Stimulated activated CD4-positive, alpha-beta T cell treated with anti-CD3 and anti-CD28 coated beads, Interleukin-1b, Interleukin-23, amount 100 ng/mL, for 1 hour (primary cell): ENCODE measurements at places on chromosomes 3 and 15.

DNA sequence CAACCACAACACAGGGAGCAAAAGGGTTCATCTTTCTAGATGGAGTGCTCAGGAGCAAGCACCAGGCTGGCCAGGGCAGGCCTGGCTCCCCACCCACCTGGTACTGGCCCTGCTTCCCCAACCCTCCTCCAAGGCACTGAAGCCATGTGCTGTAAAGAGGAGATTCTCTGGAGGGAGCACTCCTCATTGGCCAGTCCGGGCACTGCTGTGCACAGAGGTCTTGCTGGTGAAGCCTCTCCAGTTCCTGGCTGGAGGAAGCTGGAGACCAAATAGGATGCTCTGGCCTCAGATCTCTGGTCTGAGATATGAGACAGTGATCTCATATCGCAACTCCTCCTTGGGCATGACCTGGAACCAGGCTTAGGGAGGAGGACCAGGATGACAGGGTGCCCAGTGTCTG lies 7.7 kb upstream of the SEMA3F start:
- no peak for DNase-seq

- no peak for DNase-seq
Measured at GRCh38 chr15:73116164-73116563, 63.9 kb downstream of the NEO1 start.

DNA sequence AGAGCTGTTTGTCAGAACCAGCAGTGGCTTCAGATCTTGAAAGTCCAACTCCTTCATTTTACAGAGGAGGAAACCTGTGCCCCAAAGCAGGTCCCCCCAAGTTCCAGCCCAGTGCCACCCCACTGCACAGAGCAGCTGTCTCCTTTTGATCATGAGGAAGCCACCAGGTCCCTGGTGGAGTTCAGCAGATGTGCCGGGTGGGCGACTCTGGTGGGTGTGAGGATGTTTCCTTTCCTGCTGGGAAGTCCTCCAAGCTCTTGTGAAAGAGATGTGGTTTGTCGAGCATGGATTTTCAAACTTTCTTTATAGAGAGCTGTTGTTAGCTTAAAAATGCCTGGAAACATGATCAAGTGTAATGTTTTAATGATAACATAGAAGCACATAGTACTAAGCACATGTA lies 52.0 kb downstream of the SMAD3 start:
- no peak for DNase-seq

GRCh38 chr3:171181907-171182690 lies 155.6 kb upstream of the SLC2A2 start:
- DNase-seq: no peak

- no peak for DNase-seq
Measured at GRCh38 chr3:50502584-50503423, 630 bp downstream of the CACNA2D2 start.

DNA sequence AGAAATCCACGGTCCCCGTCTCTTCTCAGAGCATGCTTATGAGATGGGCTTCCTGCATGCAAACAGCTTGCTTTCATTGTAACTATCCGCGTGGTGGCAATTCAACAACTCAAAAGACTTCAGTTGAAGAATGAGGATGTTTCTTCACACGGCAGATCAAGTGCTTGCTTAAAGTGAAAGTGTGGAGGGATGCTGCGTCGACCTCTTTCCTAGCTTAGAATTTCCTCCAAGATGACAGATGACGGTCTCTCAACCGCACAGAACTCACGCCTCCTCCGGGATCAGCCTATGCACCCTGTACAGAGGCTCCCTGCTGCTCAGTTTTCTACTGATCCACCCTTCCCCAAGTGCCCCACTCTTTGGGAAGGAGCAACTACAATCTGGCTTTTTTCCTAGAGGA lies 47.8 kb downstream of the PCSK6 start:
- DNase-seq: no peak

GRCh38 chr3:16452261-16452660 lies 61.2 kb downstream of the RFTN1 start:
- no peak for DNase-seq

GRCh38 chr3:16522834-16523233 lies 9.3 kb upstream of the RFTN1 start:
- DNase-seq: no peak

GRCh38 chr15:98943051-98943508 lies 64.5 kb downstream of the PGPEP1L start:
- no peak for DNase-seq

GRCh38 chr15:63663906-63664305 lies 66.7 kb downstream of the FBXL22 start:
- DNase-seq: no peak

- no peak for DNase-seq
Measured at GRCh38 chr3:106691476-106691875, 685.8 kb upstream of the CCDC54 start.

DNA sequence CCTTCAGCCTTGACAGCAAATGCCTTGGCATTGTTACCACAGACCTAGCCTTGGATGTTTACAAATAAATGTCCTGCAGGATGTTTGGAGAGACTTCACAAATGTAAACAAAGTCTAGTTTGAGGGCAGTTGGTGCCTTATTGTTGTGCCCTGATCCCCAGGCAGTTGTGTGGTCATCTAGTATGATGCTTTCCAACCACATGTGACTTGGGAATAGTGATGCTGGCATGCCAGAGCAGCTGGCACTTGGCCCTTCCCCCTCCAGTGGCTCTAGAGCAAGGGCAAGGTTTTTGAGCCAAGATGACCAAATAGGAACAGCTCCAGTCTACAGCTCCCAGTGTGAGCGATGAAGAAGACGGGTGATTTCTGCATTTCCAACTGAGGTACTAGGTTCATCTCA lies 258.2 kb downstream of the ADAMTS17 start:
- no peak for DNase-seq

GRCh38 chr3:112093180-112093522 lies 7.0 kb downstream of the C3orf52 start:
- DNase-seq: no peak

- no peak for DNase-seq
Measured at GRCh38 chr3:156577736-156578135, 22.8 kb upstream of the SSR3 start.

DNA sequence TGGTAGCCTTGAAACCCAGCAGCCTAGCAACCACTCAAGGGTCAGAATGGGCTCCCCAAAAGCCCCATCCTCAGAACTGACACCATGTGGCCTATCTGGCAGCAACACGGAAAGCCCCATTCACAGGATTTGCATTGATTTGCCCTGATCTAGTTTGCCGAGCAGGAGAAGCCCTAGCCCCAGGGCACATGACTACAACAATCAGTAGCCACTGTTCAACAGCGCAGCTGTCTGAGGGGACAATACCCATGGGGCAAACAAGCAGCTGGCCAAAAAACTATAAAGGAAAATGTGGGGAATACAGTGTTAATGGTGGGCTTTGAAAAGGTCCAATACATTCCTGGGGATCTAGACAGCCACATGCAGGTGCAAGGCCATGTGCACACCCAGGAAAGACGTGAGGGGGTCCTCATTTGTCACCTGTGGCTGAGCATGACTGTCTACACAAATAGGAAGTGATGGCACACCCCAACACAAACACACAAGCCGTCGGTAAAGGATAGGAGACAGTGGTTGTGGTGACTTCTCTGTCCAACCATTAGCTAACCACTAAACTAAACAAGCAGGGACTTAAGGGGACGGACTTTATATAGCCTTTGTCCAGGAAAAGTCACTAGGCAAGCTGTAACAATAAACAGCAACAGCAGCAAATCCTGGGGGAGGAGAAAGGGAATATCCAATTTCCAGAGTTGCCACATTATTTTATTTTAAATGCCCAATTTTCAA lies 113.7 kb downstream of the LRIG1 start:
- no peak for DNase-seq

GRCh38 chr15:98703126-98703685 lies 54.9 kb downstream of the IGF1R start:
- no peak for DNase-seq

GRCh38 chr3:197810901-197811300 lies 19.8 kb downstream of the LRCH3 start:
- no peak for DNase-seq

GRCh38 chr3:190860521-190860920 lies 2.0 kb downstream of the GMNC start:
- no peak for DNase-seq

DNA sequence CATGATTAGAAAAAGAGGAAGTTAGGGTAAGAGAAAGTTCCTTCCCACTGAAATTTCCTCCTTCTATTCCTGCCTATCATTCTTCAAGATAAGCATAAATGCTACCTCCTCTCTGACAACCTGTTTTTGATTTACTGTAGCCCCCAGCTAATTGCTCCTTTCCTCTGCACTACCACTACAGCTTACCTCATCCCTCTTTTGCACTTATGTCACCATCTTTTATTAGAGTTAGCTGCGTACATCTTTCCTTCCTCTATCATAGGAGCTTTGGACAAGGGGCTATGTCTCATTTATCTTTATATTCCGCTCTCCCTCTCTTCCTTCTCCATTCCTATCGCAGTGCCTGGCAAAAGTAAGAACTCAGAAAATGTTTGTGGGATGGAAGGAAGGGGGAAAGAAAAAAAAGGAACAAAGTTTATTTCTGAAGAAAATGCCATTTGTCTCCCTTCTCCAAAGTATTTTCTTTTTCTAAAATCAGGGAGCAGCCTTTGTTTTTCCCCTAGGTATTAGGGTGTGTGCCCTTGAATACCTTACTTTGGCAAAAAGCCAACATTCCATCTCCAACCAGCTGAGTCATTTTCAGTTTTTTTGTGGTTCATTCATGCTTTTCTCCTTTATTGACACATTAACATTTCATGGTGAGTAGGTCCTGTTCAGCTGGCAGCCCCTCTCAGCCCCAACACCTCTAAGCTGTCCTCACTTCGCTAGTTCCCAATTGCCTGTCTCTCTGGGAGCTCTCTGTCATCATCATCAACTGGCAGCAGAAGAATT lies 87.6 kb upstream of the SOX2 start:
- no peak for DNase-seq

DNA sequence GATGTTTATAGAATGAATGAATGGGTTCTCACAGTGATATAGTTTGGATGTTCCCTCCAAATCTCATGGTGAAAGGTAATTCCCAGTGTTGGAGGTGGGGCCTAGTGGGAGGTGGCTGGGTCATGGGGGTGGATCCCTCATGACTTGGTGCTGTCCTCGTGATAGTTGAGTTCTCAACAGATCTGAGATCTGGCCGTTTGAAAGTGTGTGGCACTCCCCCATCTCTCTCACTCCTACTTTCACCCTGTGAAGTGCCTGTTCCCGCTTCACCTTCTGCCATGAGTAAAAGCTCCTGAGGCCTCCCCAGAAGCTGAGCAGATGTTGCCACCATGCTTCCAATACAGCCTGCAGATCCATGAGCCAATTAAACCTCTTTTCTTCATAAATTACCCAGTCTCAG lies 170.8 kb upstream of the LINGO1 start:
- DNase-seq: no peak

GRCh38 chr15:37893309-37893708 lies 41.1 kb upstream of the TMCO5A start:
- DNase-seq: no peak

DNA sequence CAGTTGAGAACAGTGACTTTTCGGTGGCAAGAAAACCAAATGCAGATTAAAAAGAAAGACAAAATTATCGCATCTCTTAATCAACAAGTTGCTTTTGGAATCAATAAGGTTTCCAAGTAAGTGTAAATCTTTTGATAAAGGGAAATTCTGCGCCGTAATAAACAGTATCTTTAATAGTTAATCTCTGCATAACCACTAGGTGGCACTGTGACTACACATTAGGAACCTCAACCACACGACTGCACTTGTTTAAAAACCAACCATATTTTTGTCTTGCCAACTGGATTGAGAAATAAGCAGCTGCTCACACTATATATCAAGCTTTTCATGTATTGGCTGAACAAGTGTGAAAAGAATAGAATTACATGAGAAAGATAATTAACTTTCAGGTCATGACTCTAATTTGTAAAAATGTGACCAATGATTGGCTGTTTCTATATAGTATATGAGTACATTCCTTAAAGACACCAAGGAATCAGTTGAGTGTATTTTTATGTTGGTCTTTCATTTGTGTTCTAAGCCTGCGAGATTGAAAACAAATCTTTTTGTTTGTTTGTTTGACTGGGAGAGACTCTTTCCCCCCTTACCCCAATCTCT lies 72.7 kb downstream of the DZIP3 start:
- no peak for DNase-seq

GRCh38 chr15:43403616-43404015 lies 32.7 kb downstream of the TUBGCP4 start:
- DNase-seq: no peak

DNA sequence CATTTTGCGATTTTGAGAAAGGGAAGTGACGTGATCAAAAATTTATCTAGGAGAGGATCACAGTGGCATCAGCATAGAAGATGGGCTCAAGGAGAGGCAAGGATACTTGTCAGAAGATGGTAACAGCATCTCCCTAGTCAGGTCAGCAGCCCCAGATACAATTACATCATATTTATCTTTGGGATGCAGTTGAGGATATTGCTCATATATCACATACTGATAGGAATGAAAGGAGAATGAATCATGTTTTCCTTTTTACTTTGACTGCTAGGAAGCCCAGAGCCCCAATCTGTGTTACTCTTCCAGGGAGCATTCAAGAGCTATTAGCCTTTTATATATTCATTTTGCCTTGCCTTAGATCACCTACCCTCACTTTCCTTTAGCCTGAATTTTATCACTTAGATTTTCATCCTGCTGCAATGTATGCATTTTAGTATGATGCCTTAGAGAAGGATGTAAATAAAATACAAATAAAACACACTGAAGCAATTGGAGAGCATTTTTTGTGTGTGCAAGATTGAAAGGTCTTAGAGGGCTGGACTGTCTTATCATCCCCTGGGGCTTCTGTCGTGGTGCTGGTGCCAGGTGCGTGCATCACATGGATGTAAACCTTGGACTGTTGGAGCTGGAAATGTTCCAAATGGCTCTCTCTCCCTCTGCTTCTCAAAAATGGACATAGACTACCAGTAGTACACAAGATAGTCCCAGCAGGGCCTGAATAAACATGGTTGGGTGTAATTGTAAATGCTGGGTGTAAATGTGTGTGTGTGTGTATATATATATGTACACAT lies 40.3 kb downstream of the CORO2B start:
- DNase-seq: no peak

- DNase-seq: no peak
Measured at GRCh38 chr3:25335356-25335755, 92.7 kb upstream of the RARB start.

DNA sequence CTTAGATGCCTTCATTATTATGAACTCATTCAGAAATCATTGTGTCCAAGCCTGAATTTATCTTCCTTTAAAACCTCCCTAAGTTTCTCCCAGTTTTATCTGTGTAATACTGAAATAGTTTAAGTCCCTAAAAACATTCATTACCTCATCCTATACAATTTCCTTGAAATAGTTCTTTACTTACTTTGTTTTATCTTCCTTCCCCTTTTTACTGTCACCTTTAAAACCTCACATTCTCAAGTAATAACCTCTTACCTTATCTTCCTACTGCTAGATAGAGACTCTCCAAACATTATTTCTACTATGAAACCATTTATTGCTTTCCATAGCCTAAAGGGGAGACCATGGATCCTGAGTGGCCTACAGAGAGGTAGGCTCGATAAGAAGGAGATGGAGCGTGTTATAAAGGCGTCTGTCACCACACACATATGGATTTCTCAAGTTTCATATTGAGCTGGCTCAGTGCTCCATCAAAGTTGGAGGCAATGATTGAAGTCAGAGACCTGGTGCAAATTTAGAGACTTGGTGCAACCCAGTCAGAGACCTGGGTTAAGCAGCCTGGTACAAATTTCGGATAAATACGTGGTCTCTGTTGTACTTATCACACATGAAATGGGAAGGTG lies 140.4 kb downstream of the NFKBIZ start:
- DNase-seq: no peak
